ENCODE measurements at places on chromosomes 16 and 17.

DNA sequence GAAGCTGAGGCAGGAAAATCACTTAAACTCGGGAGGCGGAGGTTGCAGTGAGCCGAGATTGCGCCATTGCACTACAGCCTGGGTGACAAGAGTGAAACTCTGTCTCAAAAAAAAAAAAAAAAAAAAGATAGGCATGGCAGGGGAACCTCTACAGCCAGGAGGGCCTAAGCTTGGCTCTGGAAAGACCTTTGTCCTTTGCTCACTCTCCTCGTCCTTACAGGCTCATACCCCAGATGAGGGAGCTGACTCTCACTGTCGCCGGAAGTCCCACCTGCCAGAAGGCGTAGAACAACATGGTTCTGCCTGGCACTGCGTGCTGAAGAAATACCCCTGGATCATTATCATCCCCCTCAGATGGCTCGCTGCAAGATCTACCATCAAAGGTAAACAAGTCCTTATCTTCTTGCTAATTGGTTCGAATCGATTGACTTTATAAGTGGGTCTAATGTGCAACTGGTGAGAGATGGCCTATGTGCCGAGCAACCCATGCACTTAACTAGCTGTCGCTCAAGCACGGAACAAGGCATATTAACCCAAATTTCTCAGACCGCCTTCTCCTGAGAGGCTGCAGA, 29.7 kb downstream of the RTN4RL1 start:
- no peak for DNase-seq

- DNase-seq: no peak
Observed at GRCh38 chr16:8957063-8957397, 6.7 kb downstream of the USP7 start.

DNA sequence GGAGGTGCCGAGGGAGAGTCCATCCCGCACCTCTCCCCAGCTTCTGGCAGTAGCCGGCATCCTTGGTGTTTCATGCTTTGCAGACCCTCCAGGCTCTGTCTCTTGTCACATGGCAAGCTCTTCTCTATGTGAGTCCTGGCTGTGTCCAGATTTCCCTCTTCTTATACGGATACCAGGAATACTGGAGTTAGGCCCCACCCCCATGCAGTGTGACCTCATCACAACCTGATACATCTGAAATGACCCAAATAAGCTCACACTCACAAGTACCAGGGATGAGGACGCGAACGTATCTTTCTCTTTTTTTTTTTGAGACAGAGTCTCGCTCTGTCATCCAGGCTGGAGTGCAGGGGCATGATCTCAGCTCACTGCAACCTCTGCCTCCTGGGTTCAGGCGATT, 23.3 kb downstream of the TRAP1 start:
- no peak for DNase-seq

DNA sequence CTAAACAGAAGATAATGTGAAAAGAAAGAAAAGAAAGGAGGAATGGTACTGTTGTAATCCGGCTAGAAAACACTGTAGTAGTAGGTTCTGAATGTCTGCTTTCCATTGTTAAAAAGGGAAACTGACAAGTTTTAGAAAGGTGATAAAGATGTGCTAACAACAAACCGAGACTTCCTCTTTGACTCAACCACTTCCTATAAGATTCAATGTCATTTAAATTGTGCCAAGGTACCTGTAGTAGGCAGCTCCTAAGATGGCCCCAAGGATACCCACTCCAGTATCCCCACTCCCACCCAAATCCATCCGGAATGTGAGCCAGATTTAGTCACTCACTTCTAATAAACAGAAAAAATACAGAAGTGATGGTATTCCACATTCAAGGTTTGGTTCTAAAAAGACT, 31.2 kb downstream of the XYLT1 start:
- no peak for DNase-seq

DNA sequence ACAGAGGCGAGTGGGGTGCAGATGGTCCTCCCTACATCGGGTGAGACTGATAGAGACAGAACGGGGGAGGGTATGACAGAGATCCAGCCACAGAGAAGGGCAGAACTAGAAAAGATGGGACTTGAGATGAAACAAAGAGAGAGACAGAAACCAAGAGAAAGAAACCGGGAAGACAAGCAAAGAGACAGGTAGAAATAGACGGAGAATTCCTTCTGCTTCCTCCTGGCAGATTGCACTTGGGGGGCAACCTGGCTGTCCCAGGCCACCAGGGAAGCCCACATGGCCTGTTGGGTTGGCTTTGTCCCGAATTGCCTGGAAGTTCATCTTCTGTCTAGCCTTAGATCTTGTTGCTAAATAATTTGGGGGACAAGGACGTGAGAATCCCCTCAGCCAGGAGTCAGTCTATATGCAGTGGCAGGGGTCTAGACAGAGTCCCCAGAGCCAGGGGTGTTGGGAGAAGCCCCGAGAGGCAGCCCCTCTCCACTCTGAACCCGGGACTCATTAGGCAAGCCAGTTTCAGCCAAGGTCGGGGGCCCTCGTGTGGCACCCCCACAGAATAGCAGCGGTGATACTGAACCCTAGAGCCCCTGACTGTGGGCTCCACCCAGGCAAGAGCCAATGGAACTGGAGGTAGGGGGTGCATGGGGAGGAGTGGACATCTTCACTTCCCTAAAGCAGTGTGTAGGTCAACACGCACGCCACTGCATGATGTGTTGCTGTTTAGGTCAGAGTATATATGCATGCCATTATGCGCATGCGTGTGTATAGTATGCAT, 627 bp upstream of the TSPOAP1 start:
- DNase-seq: no peak

DNA sequence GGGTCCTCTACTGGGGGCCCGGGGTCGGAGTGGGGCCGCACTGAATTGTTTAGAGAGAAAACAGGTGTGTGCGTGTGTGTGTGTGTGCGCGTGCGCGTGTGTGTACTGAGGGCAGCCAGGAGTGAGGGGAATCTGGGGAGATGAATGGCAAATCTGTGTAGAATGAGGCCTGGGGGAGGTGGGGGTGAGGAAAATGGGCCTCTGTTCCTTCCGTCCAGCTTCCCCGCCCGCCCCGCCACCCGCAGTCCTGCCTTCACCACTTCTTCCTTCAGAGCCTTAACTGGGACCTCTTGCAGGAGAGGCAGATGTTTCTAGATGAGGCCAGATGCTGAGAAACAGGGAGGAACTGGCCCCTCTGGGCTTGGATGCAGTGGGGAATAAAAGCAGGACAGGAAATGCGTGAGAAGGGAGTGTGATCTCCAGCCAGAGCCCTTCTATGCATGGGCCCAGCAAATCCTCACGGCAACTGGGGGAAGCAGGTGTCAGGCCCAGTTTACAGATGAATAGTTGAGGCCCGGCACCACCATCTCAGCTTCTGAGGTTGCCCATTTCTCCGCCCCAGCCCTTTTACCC, 29.7 kb upstream of the NGFR start:
- no peak for DNase-seq

DNA sequence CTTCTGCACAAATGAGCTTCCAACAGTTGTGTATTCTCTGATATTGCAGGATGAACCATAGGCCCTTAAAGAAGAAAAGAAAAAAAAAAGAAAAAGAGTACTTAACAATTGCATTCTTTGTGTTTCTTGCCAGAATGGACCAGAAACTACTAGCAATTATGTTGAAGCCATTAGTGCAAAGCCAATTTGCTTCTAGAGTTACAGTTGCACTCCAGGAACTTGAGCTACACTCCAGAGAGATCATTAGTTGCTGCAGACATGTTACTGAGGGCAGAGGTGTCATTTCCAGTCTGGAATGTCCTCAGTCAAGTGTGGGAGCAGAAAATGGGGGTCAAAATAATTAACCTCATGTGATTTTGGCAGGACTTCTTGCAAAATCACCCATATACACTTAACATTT, 85.6 kb upstream of the CCL2 start:
- no peak for DNase-seq

DNA sequence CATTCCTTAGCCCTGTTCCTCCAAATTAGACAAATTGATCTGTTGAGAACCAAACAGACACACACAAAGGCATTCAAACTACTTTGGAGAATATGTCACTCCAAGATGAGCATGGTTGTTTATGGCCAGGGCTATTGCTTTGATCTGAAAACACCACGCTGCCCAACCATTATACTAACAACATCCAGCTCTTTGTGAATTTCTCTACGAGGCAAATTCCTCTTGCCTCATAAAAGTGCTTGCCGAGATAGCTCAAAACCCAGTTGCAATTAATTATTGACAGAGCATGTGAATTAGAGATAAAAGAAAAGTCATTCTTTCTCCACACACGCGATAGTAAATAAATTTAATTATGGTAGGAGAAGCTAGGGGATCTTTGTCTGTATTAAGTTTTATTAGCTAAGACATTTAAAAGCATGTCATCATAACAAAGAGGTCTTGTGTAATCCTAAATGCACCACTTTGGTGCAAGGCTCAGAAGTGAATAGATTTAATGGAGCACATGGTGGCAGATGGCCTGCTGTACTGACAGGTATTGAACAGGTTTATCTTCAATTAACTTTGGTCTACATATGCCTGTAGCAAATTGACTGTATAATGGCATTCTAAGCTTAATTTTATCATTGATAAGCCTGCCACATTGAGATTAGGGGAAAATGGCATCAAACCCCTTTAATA, 441.8 kb downstream of the HS3ST4 start:
- DNase-seq: no peak

DNA sequence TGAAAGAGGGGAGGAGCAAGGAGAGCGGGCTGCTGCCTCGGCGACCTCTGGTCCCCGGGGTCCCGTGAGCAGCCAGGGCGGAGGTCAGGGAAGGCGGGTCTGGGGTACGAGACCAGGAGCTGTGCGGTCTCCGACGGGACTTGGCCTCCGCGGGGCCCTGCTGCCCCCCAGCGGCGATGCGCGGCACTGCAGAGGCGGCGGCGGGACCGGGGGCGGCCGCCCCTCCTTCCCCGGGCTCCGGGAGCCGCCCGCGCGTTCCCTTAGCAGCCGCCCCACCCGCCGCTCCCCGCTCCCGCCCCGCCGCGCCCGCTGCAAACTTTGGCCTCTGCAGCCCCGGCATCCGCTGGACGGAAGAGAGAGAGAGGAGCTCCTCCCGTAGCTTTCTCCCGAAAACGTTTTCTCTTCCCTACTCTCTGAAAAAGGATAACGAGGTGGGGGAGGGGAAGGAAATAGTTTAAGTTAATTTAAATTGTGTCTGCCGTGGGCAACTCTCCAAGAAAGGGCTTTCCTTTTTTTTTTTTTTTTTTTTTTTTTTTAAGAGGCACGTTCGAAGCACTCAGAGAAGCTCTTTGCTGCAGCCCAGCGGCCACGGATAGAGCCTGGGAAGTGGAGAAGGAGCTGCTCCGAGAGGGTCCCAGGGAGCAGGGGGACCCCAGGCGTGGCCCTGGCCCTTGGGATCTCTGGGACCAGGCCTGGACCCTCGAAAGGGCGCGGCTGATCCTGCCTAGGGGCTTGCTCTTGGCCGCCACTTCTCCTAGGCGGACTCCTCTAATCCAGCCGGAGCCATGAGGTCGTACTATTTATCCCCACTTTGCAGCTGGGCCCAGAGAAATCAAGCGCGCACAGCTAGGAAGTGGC, 43.2 kb downstream of the C16orf82 start:
- DNase-seq: peak; percentile 9

DNA sequence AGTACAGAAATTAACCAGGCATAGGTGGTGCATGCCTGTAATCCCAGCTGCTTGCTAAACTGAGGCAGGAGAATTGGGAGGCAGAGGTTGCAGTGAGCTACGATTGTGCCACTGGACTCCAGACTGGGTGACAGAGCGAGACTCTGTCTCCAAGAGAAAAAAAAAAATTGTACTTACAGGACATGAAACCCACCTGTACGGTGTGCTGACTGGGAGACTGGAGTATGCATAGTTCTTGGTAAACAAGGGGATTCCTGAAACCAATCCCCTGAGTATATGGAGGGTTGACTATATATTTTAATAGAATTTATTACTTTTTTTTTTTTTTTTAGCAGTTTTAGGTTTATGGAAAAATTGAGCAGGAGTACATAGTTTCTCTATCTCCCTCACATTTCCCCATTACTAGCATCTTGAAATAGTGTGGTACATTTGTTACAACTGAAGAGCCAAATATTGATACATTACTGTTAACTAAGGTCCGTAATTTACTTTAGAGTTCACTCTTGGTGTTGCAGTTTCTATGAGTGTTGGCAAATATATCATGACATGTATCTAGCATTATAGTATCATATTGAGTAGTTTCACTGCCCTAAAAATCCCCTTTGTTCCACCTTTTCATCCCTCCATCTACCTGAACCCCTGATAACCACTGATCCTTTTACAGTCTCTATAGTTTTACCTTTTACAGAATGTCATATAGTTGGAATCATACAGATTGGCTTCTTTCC, 19.3 kb downstream of the TENT4B start:
- no peak for DNase-seq

GRCh38 chr16:56115817-56116576, 75.3 kb upstream of the GNAO1 start:
- no peak for DNase-seq

- no peak for DNase-seq
Observed at GRCh38 chr16:14667347-14668266, 26.5 kb downstream of the PLA2G10 start.

GRCh38 chr17:67415291-67415690, 38.2 kb downstream of the PITPNC1 start:
- DNase-seq: no peak

GRCh38 chr17:38602956-38603785, 2.6 kb downstream of the SRCIN1 start:
- no peak for DNase-seq

- DNase-seq: no peak
Observed at GRCh38 chr16:27811881-27812280, 251.6 kb downstream of the GSG1L start.

DNA sequence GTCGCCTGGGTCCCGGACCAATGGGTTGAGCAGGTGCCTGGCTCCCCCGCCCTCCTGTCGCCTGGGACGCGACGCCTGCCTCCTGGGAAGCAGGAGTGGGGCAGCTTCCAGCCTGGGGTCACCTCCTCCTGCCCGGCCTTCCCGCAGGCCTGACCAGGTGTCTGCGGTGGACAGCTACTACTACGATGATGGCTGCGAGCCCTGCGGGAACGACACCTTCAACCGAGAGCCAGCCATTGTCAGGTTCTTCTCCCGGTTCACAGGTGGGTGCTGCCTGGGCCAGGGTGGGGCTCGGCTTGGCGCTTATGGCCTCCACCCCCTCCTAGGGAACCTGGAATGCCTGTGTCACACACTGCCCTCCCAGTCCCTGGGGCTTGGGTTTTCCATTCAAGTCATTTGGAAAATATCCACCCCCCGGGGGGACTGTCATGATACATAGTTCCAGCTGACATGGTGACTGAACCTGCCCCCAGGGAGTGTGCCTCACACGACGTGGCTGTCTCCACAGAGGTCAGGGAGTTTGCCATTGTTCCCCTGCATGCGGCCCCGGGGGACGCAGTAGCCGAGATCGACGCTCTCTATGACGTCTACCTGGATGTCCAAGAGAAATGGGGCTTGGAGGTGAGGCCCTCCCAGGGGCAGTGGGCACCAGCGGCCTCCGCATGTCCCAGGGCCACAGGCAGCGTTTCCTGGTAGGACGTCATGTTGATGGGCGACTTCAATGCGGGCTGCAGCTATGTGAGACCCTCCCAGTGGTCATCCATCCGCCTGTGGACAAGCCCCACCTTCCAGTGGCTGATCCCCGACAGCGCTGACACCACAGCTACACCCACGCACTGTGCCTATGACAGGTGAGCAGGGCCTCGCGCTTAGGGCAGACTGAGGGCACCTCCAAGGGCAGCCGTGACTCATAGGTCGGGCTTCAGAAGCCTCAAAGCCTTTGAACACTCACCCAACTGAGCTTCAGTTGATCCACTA, 2.3 kb downstream of the DNASE1 start:
- DNase-seq: no peak

GRCh38 chr16:82992786-82993185, 366.0 kb downstream of the CDH13 start:
- DNase-seq: no peak

All from NCI-H1694 (cell line).